ENCODE measurements at places on chromosomes 5 and 9.

GRCh38 chr5:54539001-54539400 lies 21.4 kb downstream of the SNX18 start:
- DNase-seq, result no peak

GRCh38 chr5:78644741-78645300 lies 3.8 kb downstream of the LHFPL2 start:
- no peak for DNase-seq

GRCh38 chr5:113776168-113776567 lies 262.7 kb downstream of the YTHDC2 start:
- no peak for DNase-seq

DNA sequence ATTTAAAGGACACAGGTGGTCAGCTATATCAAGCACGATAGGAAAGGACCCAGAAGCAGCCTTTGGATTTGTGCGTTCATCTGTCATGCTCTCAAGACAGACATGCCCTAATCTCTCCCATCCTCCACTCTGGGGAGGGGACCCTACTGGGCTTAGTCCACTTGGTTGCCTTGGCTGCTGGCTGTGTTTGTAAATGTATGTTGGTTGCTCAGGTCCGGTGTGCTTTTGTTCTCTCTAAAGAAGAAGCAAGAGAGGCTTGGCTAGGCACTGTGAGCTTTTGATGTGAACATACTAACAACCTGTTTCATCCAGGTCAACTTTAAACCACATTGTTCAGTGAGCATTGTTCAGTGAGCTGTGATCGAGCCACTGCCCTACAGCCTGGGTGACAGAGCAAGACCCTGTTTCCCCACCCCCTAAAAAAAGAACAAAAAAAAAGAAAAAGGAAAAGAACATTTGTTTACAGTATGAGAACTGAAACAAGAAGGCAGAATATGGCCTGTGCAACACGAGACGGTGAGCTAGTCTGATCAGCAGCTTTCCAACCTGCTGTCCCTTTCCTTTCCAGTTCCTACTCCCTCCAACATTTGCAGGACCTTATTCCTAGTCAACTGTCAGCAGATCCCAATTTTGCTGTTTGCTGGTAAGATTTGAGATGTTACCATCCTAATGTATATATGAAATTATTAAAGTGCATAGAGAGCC lies 228.3 kb downstream of the ARHGAP26 start:
- DNase-seq, result no peak

DNA sequence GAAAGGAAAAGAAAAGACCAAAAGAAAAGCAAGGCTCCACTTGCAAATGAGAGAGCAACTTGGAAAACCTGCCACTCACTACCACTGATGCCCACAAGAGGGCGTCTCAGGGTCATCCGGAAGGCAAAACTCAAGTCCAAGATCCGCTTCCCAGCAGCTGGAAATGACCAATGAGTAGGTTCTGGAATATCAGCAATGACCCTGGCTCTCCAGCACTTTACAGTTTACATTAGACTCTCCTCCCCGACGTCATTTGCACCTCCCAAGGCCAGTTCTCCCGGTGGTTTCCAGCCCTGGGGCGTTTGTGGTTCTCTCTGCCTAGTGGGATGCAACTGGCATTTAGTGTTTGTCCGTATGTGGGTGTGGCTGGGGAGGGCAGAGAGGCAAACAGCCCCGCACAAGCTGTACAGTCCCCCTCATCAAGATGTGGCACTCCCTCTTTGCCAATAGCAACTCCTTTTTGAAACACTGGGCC lies 193.8 kb upstream of the ZNF618 start:
- no peak for DNase-seq

- no peak for DNase-seq
Measured at GRCh38 chr5:67290655-67291054, 94.1 kb upstream of the CD180 start.

- no peak for DNase-seq
Measured at GRCh38 chr5:80103371-80103770, 68.2 kb downstream of the THBS4 start.

GRCh38 chr5:126610160-126610559 lies 9.4 kb downstream of the PHAX start:
- no peak for DNase-seq

DNA sequence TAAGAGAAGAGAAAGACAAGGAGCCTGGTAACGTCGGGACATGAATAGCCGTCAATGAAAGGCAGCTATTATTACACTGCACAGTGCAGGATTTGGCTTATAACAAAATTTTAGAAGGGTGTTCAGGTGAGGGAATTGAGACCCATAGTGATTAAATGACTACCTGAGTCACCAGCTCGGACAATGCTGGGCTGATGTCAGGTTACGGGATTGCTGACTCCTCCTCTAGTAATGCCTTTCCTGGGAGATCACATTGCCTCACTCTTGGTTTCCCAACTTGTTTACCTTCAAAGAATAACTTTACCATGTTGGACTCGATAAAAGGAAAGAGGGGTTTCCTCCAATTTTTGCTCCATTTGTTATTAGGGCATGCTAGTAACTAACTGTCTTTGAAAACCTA lies 132.6 kb downstream of the GHR start:
- DNase-seq, result no peak

DNA sequence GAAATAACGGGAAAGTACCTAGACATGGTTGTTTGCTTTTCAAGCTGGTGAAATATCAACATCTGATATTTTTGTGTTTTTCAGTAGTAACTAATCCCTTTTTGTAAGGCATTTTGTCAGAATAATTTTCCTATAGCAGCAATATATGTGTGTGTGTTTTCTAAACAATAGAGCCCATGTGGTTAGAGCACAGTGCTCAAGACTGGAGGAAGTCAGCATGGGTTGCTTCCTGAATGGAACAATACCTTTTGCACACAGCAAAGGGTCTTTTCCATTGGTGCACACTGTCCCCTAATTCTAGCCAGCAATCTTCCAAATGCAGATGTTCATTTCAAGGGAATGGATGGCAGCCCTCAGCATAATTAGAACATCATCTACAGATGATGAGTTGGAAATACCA lies 270.1 kb downstream of the AOPEP start:
- DNase-seq, result no peak

GRCh38 chr5:106755066-106755465 lies 915.7 kb downstream of the EFNA5 start:
- DNase-seq, result no peak

- no peak for DNase-seq
Measured at GRCh38 chr5:134994560-134995156, 27.0 kb downstream of the CATSPER3 start.

DNA sequence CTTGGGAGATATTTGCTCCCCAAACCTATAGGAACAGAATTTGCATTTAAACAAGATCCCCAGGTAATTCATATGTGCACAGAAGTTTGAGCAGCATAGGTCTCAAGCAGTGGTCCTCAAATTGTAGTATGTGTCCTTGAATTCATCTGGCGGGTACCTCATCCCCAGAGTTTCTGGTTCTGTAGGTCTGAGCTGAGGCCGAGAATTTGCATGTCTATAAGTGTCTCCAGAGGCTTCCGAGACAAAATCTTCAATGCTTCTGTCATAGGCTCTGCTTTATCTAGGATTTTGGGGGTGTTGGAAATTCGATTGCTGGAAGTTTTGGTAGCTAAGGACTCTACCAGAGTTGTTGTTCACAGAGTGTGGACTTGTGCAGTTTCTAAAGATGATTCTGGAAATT lies 38.6 kb downstream of the MAT2B start:
- no peak for DNase-seq

DNA sequence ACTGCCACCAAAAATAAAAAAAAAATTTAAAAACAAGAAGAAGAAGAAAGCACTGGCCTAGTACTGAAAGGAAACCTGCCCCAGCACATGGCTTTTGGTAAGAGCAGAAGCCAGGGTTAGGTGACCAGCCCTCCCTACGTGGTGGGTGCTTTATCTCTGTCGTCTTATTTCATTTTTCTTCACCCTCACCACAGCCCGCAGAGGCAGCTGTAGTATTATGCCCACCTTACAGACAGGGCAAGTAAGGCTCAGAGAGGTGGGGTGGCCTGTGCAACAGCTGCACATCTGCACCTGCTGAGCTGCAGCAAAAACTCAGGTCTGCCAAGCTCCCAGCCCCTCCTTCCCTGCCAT lies 140.8 kb upstream of the LMX1B start:
- no peak for DNase-seq

GRCh38 chr5:66633754-66634153 lies 37.6 kb downstream of the MAST4 start:
- DNase-seq, result no peak

- no peak for DNase-seq
Measured at GRCh38 chr5:74167930-74168315, 472.6 kb downstream of the ENC1 start.

DNA sequence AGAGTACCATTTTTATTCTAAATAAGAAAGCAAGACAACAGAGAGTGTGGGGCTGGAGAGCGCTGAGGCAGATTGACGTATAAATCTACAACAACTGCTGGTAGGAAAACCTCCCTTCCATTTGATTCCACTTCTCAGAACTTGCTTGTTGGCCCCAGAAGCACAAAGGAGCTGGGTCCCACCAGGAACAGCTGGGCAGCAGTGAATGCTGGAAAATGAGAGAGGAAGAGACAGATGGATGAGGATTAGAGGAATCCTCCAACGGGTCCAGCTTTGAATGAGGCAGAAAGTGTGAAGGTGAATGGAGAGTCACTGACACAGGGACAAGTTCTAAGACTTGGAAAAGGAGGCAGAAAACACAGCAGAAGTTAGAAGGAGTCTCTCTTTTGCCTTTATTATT lies 14.8 kb downstream of the TAS2R1 start:
- DNase-seq, result no peak

- no peak for DNase-seq
Measured at GRCh38 chr9:136244122-136244968, 1.3 kb downstream of the QSOX2 start.

GRCh38 chr9:109912726-109913460 lies 132.9 kb downstream of the PALM2AKAP2 start:
- no peak for DNase-seq

DNA sequence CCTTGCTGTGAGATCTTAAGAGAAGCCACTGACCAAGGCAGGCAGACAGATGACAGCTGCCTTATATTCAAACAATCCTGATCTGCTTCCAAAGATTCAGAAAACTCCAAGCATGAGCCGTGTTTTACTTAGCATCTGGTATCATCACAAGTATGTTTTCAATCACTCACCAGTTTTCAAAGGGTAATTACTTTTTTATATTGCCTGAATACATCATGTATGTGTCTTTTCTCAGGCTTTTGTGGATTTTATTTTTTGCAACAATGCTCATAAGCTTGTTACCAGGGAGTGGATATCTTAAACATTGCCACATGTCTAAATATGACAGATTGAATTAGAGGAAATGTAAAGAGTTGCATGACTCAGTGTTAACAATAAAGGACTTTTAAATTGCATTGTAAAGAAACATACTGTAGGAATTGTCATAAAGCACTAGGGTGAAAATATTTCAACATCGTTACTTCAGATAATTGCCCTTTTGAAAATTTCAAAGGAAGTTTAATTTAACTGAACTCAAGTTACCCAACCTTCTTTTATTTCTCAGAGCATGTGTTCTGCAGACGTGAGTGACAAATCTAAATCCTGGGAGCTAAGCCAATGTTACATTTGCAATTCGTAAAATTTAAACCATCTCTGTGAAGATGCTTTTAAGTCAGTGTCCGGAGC lies 326.1 kb downstream of the PLK2 start:
- no peak for DNase-seq

DNA sequence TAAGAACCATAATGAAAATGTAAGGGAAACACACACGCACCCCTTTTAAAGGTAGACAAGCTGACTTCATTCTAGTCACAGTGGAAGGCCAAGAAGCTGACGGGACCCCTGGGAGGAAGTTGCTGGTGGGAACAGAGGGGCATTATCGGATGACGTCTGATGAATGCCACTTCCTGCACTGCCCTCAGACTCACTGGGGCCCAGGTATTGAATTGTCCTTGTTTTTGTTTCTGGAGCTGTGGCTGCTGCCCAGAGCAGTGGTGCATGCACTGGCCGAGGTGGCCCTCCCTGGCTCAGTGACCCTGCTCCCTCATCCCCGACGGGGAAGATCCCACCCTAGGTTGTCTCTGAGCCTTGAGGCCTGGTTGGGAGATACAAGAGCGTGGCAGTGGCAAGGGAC lies 15.3 kb upstream of the RPL26L1 start:
- DNase-seq, result no peak

DNA sequence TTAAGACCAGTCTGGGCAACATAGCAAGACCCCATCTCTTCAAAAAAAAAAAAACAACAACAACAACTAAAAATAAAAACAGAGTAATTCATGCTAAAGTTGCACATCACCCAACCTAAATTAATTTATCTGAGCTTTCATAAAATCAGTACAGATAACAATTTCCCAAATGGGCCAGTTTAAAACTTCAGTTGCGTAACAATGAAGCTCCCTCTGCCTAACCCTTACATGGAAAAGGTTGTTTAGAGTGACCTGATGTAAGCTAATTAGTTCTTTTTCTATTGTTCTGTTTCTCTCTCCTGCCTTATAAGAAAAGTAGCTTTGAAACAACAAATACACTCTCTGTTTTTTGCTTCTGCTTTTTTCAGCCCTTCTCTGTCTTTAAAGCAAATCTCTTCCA lies 46.2 kb upstream of the SLC28A3 start:
- no peak for DNase-seq

DNA sequence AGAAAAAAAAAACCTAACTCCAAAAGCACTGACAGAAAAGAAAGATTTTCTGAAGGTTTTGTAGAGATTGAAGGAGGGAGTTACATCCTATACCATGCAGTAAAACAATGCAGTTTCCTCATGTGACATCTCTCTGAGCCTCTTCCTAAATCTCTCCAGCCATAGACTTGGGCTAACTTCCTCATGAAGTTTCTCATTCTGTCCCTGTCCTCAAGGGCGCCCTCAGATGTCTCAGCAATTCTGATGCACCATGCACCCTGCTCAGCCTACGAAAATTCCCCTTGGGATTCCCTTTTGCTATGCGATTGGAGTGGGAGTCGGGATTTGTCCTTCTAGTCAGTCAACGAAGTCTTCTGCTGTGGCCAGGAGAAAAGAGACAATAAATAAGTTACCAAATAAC lies 68.9 kb downstream of the FAT2 start:
- DNase-seq, result no peak

DNA sequence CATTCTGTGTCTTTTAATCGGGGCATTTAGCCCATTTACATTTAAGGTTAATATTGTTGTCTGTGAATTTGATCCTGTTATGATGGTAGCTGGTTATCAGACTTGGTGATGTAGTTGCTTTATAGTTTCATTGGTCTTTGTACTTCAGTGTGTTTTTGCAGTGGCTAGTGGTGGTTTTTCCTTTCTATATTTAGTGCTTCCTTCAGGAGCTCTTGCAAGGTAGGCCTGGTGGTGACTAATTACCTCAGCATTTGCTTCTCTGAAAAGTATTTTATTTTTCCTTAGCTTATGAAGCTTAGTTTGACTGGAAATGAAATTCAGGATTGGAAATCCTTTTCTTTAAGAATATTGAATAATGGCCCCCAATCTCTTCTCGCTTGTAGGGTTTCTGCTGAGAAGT lies 156.9 kb downstream of the CNTLN start:
- DNase-seq, result no peak

GRCh38 chr5:86866036-86866435 lies 248.3 kb downstream of the COX7C start:
- DNase-seq, result no peak

- DNase-seq, result no peak
Measured at GRCh38 chr5:8633696-8634095, 764.7 kb downstream of the MTRR start.

Measured in activated CD4-positive, CD25-positive, alpha-beta regulatory T cell (primary cell).